ENCODE measurements at places on chromosomes 13 and 19.

DNA sequence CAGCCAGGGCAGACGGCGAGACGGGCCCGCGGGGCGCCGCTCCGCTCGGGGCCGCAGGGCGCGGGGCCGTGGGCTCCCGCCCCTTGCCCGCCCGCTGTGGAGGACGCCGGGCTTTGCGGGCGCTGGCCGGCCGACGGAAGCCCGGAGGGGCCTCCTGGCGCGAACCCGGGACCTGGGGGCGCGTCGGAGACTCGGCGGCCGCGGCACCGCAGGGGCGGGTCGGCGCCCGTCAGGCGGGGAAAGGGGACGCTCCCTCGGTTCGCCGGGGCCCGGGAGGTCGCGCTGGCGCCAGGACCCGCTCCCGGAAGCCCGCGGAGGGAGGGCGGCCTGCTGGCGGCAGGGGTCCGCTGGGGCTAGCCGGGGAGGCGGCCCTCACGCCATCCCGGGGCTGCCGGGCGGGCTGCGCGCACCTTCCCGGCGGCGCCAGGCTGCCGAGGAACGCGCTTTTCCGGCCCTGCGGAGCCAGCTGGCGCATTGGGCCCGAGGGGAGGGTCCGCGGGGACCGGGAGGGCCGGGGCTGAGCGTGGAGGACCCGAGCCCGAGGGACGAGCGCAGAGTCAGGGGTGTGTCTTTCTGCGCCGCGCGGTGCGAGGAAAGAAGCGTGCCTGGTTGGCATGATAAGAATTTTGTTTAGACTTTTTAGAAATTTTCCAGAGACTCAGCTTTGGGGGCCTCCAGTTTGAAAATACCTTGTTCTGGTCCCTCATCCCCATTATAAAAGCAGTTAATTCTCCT, 511 bp downstream of the GARRE1 start:
- DNase-seq: no peak

GRCh38 chr19:28242317-28242927, 970.5 kb downstream of the UQCRFS1 start:
- DNase-seq: no peak

DNA sequence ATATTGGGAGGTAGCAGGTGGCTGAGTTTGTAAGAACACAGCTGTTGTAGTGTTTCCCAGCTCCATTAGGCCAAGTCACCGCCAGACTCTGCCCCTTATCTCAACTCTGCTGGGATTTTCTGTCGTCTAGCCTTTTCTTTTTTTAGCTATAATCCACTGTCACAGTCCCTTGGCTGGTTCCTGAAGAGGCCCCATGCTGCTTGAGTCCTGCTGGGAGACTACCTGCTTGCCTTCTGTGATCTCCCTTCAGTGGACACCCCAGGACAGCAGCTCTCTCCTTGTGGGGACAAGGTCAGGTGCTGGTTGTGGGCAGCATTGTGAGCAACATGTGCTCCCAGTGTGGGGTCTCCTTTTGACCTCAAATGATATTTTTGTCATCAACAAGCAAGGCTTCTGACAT, 195.0 kb upstream of the ATXN8OS start:
- DNase-seq: no peak

DNA sequence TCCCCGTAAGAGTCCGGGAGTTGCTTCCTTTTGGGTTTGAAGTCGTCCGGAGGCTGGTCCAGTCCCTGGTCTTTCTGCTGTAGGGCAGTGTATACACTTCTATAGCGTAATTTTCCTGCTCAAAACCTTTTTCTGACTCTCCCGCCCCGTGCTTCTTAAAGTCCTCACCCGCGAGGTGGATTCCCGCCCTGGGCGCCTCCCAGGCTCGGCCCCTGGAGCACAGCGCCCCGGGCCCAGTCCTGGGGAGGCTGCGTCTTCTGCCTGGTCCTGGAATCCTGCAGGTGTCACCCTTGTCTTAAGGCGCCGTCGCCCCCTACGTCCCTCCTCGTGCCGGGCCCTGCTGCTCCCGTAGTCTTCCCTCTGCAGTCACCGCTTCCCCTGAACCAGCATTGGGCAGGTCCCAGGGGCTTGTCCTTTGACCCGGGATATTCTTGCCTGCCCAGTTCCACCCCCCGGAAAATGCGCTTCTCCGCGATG, 34.4 kb upstream of the ZNF808 start:
- DNase-seq: peak; percentile 50

GRCh38 chr19:6696239-6696820, 24.1 kb downstream of the C3 start:
- DNase-seq: no peak

GRCh38 chr19:15913384-15913783, 15.5 kb upstream of the CYP4F2 start:
- no peak for DNase-seq

DNA sequence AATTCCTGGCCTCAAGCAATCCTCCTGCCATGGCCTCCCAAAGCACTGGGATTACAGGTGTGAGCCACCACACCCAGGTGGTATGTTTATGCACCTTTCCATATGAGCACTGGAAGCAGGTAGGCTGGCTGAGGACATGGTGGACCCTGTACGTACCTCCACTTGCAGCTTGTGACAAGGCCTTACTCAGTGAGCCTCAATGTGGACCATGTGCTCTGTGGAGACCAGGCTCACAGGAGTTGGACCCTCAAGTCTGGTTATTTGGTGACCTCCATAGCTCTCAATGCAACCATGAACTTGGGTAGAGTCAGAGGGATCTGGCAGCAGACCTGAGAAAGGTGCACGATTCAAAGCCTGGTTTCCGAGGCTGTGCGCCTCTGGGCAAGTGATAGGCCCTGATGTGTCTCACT, 5.5 kb downstream of the ACP4 start:
- DNase-seq: no peak

DNA sequence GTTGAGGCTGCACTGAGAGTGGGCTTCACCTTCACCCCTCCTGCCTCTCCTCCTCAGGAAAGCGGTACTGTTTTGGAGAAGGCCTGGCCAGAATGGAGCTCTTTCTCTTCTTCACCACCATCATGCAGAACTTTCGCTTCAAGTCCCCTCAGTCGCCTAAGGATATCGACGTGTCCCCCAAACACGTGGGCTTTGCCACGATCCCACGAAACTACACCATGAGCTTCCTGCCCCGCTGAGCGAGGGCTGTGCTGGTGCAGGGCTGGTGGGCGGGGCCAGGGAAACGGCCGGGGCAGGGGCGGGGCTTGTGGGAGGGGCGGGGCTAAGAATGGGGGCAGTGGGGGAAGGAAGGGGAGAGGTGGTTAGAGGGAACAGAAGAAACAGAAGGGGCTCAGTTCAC, 7.5 kb downstream of the CYP2A13 start:
- no peak for DNase-seq

- DNase-seq: peak; percentile 82
Measured at GRCh38 chr19:3984908-3985642, at the start of gene EEF2. Gene EEF2 (minus strand): TSS chr19:3985463. CDS start chr19:3985380, 83 bp downstream.

- DNase-seq: no peak
Measured at GRCh38 chr13:50580684-50581305, 262.7 kb downstream of the DLEU7 start.

DNA sequence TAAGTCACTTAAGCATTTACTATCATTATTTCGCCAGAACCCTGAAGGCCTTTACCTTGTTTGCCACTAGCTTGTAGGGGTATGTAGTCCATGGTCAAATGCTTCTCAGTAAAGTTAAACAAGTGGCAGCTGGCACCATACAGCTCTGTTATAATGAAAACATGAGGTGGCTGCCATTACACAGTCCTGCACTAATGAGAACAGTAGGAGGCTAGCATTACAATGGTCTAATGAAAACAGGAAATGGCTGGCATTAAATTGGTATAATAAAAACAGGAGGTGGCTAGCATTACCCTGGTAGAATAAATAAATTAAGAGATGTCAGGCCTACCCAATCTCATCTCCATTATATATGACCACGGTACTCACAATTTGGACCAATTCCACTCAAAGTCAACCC, 107.5 kb downstream of the PCDH17 start:
- no peak for DNase-seq

All from lower leg skin (tissue), 4 donors.